AG04450 (cell line): ENCODE measurements at places on chromosomes 4 and X.

DNA sequence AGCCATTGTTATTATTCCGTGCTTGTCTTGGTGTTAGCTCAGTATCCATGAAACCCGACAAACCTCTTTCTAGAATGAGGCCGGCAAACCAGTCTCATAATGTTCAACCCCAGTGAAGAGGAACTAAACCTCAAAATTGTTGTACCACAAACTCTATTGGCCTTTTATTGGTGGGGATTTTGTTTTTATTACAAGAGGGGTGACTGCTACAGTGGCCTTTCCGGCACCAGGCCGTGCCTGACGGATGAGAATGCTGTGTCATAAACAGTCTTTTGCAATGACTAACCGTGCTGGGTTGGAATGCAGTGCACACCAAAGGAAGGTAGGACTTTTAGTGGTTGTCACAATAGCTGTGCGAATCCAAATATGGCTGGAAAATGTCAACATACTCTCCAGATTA lies 60.8 kb downstream of the SHROOM2 start:
- no peak for DNase-seq

DNA sequence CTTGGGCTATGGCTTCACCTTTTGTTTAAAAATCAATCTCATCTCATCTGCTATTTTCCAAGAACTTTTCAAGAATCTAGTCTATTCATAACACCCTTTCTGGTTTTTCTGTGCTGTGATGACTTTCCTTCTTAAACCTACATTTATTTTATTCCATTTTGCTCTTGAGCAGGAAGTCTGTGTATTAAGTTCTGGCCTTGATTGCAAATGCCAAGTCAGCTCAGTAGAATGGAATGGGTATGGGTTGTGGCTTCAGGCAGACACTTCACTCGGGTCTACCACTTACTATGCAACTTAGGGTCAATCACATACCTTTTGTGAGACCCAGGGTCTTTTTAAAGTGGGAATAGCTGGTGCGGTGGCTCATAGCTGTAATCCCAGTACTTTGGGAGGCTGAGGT lies 522.3 kb downstream of the TRIML1 start:
- DNase-seq: no peak

DNA sequence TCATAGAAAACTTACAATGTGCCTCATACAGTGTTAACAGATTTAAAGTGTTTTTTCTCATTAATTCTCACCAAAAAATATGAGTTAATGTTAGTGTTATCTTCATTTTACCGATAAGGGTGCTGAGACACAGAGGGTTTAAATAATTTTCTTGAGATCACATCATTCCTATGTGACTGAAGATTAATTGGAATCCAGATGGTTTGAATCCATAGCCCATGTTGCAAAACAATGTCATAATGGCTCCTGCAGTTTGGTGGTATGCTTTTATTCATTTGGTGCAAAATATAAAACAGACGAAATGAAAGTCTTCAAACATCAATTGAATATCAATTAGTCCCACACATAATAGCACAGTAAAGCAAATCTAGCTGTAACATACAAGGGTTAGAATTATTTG lies 512.2 kb downstream of the FSTL5 start:
- DNase-seq: no peak

GRCh38 chr4:39029752-39030694 lies 2.2 kb downstream of the TMEM156 start:
- DNase-seq: no peak

DNA sequence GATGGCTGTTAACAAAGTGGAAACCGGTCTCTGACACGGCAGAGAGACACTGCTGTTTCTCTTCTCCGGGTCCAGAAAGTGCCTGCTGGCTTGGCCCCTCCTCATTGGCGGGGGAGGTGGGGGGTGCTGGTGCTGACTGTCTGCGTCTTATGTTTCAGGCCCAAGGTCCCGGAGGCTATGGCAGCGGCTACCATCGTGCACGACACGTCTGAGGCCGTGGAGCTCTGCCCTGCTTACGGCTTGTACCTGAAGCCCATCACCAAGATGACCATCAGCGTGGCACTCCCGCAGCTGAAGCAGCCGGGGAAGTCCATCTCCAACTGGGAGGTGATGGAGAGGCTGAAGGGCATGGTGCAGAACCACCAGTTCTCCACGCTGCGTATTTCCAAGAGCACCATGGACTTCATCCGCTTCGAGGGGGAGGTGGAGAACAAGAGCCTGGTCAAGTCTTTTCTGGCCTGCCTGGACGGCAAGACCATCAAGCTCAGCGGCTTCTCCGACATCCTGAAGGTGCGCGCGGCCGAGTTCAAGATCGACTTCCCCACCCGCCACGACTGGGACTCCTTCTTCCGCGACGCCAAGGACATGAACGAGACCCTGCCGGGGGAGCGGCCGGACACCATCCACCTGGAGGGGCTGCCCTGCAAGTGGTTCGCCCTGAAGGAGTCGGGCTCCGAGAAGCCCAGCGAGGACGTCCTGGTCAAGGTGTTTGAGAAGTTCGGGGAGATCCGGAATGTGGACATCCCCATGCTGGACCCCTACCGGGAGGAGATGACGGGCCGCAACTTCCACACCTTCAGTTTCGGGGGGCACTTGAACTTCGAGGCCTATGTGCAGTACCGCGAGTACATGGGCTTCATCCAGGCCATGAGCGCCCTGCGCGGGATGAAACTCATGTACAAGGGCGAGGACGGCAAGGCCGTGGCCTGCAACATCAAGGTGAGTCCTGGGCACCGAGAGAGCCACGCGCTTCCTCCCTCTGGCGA lies 2.2 kb downstream of the AKAP17A start:
- DNase-seq: no peak

DNA sequence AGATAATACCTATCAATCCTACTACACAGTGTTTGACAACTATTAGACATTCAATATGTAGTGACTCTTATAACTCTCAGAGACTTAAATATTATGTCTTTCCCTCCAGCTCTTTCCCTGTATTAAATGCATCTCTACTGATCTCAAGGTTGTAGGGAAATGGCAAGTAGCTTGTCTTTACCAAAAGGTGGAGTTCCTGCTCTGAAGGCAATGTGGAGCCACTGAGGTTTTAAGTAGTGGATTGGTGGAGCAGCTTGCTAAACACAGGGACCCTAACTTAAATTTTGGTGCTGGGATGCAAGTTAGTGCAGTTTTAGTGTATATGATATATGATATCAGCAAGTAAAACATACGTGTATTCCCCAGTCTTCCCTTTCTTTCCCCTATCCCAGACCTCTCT lies 13.1 kb downstream of the FNIP2 start:
- DNase-seq: no peak

DNA sequence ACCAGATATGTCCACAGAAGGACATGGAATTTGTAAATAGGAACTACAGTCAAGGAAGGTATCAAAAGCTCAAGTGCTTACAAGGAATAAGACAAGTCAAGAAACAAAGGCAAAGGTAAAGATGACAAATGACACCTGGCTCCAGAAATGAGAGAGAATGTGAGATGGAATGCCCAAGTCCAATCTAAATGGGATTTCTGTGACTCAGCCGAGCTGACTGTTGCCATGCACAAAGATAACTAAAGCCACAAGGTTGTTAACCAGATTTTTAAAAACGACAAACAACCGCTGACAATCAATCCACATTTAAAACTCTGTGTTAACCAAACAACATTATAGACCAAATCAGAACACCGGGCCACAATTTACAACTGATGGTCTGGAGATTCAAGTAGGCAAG lies 1.1 kb downstream of the NFXL1 start:
- no peak for DNase-seq

GRCh38 chr4:7278071-7278765 lies 85.9 kb downstream of the SORCS2 start:
- no peak for DNase-seq

DNA sequence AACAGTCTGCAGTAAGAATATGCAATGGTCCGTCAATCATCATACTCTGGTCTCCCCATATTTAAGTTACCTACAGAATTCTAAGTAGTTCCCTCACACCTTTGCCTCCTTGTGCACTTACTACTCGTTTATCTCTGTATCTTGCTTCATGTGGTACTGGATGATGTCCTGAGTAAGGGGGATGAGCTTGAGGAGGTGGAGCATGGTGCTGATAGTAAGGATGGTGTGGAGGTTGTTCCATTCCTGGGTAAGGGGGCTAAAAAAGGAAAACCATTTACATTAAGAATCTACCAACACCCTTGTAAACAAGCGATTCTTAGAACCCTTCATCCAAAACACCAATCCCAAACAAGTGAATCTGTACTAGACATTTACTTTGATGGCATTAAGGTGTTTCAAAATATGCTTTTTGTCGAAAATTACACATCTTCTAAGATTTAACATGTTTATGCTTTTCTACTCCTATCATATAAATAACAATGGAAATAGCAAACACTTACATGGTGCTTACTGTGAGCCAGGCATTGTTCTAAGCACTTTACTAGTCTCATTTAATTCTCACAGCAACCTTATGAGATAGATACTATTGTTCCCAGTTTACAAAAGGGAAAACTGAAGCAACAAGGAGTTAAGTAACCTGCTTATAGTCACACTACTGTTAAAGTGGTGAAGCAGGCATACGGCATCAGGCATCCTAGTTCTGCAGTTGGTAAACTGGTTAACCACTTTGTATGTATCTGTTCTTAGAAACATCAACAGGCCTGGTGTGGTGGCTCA lies 33.5 kb downstream of the YTHDC1 start:
- no peak for DNase-seq

GRCh38 chrX:9619581-9619980 lies 146.1 kb downstream of the GPR143 start:
- no peak for DNase-seq

GRCh38 chr4:77921701-77922100 lies 59.1 kb downstream of the MRPL1 start:
- peak; percentile 75 for DNase-seq

DNA sequence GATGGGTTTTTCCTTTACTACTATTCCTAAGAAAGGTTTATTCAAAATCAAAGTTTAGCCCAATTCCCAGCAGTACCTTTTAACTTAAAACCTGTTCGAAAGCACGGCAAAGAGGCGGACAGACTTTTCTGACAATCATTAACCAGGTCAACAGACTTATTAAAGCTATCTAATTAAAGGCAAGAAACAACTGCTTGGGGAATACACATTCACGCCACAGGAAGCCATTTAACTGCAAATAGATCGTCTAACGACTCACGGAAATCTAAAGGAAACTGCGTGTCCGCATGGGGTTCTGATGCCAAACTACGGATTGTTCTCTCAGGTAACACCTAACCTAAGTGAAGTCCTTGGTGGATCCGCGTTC lies 663 bp upstream of the USP53 start:
- no peak for DNase-seq

DNA sequence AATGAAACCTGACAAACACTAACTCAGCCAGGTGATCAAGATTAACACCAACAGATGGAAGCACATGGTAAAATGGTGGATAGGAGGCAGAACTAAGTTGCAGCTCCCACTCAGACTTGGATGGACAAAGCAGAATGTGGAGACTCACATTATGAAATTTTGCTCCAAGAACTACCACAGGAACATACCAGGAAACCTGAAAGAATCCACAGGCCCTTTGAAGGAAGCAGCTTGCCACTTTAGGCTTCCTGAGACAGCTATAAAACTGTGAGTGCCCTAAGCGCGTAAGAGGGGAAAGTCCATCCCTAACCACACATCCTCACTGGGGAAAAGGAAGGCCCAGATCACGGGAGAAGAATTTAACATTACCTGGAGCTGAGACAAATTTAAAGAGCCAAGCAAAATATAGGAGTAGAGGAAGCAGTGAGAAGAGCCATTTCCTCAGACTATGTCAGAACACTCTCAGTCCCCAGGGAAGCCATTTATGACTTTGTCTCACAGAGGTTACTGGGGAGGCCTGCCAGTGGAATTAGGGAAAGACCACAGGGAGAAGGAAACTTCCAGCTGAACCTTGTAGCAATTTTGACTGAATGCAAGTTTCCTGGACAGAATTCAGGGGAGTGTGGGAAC lies 224.5 kb downstream of the TEX13C start:
- DNase-seq: no peak

DNA sequence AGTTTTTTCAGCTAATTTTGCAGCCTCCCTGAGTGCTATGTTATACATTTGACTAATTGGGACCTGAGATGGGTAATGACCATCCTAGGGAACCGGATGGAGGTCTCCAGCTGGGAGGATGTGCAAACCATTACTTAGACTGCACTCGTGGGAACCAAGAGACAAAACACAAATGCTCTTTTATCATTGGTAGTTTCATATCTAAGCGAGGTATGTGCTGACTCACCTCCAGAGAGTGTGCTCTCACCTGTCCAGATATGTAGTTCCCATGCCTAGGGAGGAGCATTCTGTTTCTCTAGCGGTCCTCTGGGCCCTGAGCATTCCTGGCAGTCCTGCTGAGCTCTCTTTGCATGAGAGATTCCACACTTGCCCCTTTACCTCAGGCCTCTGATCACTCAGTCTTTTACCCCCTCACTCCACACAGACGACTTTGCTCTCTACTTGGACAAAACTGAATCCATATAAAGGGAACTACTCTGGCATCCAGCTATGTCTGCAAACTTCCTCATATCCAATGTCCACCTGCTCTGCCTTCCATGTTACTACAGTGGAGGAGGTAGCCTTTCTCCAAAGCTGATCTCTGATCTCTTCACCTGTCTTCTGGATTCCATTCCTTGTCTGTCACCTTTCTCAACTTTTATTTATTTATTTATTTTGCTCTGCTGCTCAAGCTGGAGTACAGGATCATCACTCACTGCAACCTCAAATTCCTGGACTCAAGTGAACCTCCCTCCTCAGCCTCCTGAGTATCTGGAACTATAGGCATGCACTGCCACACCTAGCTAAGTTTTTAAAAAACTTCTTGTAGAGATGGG lies 88.4 kb downstream of the LRP2BP start:
- DNase-seq: no peak

DNA sequence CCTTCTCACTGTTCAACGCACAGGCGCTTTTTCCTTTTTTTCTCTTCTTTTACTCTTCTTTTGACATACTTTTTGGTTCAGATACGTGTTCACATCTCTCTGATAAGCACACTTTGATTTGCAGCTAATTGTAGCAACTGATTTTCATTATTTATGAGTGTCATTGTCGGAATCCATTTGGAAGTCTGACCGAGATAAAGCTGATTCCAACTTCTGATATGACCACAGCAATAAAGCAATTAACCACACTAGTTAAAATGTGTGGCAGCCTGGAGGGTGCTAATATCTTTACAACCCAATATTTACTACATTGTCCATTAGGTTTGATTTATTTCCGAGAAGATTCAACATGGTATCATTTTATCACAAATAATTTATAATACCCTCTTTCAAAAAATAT lies 101.8 kb downstream of the TENM3 start:
- DNase-seq: no peak

GRCh38 chr4:150938873-150939499 lies 76.1 kb downstream of the LRBA start:
- DNase-seq: no peak

DNA sequence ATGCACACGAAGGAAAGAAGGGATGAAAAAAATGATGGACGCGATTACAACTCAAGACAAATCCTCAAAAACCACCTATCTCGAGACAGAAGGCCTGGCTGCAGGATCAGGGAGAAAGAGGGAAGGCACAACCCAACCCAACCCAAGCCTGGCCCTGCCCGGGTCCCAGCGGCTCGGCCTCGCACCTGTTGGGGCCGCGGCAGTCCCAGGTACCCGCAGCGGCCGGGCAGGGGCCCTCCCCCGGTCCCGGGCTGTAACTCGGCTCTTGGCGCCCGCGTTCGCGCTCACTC lies 464 bp downstream of the RASGEF1B start:
- DNase-seq: no peak
